ENCODE measurements at places on chromosomes 6 and 20.

DNA sequence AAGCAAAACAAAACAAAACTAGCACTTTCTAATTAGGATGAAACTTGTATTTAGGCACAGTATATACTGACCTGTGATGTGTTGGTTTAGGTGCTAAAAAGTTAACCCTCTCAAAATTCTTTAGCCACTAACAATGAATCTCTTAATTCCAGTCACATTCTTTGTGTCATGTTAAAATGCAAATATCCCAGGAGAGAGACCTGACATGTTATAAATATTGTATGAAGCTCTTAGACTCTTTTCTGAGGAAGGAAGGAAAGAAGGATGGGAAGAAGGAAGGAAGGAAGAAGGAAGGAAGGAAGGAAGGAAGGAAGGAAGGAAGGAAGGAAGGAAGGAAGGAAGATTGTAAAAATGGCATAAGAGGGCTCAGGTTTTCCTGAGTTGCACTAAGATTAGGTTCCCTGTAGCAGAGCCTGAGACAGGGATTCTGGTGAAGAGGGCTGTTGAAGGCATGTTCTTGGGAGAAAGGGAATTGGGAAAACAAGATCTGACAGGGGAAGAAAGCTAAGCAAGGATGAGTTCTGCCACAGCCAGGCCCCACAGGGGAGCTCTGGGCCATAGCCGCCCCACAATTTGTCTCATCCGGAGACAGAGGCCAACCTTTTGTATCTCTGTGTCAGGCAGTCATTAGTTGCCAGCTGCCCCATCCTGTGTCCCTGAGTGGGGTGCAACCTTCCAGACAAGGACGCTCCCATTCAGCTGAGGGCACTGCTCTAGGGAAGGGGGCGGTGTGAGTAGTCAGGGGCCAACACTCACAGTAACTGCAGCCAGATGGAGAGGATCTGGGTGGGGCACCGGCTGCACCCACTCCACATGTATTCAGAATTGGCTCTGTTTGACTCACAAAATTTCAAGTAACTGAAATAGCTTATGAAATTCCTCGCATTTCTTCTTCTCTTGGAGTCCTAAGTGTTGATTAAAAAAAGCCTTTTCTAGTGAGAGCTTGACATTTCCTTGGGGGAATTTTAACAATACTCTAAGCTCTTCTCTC lies 189.3 kb upstream of the ARG1 start:
- no peak for DNase-seq

- no peak for DNase-seq
Measured at GRCh38 chr6:41555326-41556300, 9.4 kb downstream of the FOXP4 start.

DNA sequence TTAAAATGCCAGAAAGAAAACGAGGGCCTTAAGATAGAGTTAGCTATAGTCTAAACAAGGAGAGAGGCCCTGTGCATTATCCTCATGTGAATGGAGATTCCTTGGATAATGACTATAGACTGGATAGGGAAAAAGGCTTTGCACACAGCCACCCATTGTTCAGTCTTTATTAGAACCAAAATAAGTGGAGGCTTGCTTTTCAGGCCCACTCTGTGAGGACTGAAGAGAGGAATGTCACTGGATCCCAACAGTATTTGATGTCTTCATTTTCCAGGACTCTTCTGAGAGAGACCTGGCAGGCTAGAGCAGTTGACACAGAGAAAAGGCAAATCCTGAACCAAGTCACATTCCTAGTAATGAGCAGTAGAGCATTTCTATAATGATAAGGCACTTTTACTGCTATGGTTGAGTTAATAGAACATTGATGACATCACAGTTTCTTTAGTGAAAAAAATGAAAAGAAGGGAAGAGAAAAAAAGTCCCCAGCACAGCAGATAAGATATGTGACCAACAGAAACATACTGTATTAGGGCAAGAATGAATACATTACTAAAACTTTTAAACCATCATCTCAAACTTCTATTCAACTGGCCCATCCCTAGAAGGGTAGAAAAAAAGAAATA lies 315.1 kb downstream of the EPHA7 start:
- DNase-seq = no peak

GRCh38 chr20:14996883-14997672 lies 659.7 kb upstream of the FLRT3 start:
- DNase-seq = no peak

GRCh38 chr6:157966589-157966977 lies 15.1 kb upstream of the SYNJ2 start:
- DNase-seq = no peak

DNA sequence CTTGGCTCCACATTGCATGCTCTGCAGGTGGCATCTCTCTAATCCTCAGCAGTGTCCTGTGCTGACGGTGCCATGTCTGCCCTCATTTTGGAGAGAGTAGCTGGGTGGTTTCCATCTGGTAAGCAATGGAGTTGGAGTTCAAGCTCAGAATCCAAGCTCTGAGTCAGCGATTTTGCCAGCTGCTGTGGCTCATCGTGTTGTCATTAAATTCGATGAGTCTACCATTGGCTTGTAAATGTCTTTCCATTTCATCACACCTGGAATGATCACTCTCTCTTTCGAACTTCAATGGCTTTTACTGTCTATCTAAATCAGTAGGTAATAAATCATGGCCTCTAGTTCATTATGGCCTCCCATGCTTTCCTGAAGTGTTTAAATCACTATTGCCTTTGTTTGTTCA lies 378.5 kb upstream of the TSHZ2 start:
- no peak for DNase-seq

DNA sequence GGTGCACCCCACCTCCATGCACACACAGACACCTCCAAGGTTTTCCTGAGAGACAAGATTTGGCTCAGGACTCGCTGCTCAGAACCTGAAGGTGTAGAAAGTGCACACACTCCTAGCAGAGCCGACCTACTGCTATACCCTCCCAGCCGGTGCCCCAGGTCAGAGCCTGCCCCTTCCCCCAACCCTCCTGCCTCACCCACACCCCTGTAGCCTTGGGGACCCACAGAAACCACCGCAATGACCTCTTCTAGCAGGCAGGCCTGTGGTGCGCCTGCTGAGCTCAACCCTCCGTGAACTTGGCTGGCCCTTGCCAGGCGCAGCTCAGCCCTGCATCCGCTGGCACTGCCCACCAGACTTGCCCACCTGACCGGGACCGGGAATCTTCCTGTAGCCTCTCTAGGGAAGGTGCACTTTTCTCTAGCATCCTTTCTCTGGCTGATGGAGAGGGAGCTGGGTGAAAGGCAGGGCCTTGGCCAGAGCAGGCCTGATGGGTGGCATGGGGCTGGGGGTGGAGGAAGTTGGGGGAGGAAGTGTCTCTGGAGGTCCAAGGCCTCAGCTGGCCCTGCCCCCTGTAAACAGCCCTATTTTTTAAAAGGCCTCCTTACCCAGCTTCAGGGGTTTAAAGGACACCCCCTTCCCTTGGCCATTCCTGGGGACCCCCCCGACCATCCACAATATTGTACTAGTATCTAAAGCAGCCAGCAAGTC lies 36.9 kb upstream of the SLCO4A1 start:
- no peak for DNase-seq

DNA sequence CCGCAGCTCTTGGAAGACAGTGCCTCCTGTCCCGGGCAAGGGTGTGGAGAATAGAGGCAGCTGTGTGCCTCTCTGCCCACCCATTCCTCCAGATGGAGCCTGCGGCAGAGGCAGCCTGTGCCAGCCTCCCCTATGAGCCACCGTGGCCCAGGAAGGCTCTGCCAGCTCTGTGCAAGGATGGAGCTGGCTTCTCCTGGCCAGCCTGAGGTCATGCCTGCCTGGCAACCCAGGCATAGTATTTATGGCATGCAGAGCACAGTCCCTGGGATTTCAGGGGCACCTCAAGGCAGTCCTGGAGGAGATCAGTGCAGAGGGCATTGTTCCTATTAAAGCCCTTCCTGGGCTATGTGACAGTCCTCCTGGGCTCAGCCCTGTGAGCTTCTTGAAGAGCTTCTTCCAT lies 1.5 kb downstream of the EPB41L1 start:
- DNase-seq = no peak

- no peak for DNase-seq
Measured at GRCh38 chr6:13638626-13639025, 23.5 kb downstream of the NOL7 start.

DNA sequence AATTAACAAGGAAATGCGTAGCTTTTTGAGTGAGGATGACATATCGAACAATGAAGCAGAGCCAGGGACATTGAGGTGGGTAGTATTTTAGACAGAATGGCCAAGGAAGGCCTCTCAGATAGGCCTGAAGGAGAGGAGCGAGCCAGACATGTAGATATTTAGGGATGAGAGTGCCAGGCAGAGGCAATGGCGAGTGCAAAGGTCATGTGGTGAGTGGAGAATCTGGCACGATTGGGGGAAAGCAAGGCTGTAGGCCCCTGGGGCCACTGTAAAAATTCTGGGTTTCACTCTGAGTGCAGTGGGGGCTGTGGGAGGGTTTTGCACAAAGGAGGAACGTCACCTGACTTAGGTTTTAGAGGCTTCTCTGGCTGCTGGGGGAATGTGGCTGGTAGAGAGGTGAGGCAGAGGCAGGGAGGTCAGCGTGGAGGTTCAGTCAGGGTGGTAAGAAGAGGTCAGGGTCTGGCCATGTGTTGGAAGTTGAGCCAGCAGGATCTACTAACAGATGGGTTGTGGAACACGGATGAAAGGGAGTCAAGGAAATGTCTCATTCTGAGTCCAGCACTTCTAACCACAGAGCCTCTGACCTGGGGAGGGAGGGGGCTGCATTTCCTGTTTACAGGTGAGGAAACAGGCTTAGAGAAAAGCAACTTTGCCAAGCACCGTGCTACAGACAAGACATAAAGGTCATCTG lies 11.3 kb downstream of the SIRPA start:
- no peak for DNase-seq

DNA sequence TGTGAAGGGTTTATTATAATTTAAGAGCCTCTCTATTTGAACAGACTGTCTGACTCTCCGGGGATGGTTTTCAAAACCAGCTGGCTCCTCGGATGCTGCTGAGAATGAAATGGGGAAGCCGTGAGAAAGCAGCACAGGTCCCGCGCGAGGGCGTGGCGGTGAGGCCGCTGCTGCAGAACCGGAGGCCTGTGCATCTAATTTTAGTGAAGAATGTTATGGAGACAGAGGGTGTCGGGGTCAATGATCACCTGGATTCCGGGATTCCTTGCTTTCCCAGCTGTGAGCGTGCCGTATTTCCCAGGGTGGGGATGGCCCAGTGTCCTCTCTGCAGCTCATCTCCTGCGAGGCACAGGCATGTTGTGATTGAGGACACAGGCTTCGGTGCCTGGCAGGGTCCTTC lies 348.0 kb downstream of the CDH4 start:
- DNase-seq = no peak

DNA sequence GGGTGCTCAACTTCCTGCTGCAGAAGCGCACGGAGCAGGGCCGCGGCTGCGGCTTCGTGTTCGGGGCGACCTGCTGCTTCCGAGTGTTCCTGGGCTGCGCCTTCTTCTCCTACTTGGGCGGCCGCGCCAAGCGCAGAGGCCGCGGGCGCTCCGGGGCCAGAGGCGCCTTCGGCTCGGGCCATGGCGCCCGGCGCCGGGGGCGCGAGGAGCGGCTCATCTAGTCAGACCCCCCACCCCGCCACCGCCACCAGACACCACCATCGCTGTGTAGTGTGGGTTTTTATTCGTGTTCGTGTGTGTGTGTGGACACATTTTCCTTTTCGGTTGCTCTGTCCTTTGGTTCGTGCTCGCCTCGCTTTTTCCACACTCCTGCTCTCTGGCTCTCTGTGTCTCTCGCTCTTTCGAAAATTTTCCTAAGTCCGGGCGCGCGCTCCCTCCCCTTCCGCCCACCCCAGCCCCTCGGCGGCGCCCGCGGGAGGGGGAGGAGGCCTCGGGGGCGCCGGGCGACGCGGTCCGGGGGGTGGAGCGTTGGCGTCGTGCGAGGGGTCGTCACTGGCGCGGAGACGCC lies 38.1 kb downstream of the GNAS start:
- DNase-seq = peak; percentile 35

DNA sequence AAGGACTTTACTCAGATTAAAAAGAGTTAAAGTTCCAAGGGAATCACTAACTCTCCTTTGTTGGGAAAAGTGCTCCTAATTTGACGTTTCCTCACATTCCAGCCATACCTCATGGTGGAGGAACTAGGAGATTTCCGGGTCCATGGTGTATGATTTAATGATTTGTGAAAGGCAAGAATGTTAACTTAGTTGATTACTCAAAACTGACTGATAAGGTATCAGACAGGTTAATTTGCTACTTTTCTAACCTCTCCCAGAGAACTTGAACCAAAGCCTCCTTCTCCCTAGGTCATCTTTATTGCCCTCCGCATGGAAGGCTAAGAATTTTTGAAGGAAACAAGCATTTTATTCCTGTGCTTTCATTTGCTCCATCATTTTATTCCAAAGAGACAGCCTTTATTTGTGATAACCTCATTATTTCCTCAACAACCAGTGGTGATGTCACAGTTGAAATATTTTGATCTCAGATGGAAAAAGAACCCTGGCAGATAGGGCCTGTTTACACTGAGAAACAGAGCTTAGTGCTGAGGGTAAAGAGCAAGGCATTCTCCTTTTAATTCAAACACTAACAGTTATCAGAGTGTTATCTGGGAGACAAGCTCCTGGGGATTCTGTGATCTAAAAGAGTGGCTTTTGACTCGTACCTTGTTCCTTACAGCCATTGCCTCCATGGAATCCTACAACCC lies 57.4 kb upstream of the BMP2 start:
- DNase-seq = no peak

DNA sequence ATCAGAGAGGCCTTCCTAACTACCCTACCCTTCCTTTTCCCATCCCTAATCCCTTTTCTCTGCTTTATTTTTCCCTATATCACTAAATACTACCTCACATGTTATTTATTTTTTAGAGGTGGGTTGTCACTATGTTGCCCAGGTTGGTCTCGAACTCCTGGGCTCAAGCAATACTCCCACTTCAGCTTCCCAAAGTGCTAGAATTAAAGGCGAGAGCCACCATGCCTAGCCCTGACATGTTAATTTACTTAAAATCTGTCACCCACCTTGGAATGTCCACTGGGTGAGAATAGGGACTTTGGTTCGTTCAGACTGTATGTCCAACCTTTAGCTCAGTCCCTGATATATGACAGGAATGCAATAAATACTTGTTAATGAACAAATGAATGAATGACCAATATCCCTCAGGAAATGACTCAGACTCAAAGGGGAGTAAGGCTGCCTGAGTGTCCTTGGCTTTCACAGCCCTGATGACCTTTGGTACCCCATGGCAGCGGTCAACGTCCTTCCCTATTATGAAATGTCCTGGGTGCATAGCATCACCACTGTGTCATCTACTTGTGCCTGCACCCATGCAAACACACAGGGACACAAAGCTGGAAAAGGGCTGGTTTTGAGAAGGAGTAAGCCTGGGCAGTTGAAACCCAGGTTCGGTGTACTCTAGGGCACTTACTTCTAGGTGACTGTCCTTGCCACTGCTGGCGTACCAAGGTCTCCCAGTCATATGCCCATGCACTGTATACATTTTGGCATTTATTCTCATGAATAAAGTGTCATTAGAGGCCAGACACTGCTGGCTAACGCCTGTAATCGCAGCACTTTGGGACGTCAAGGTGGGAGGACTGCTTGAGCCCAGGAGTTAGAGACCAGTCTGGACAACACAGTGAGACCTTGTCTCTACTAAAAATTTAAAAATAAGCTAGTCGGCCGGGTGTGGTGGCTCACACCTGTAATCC lies 26.5 kb downstream of the BCL2L1 start:
- DNase-seq = no peak
